MCF 10A (cell line): ENCODE measurements at places on chromosomes 7 and 10. TPM values are rescaled to one million over a fixed set of nuclear protein-coding genes. Genes with fewer than 3 reads are reported as not detected.

The FOXI2 gene
- not detected in 2 replicates for total RNA-seq

The MRLN gene
- total RNA-seq, result not detected in 2 replicates

The PTPN20 gene
- total RNA-seq, result 0.22 and 0.26 TPM in 2 replicates

The MUC12 gene
- not detected in 2 replicates for total RNA-seq

The MYPN gene
- 0.22 and 0.37 TPM in 2 replicates for total RNA-seq

The SLC29A4 gene
- total RNA-seq, result 0.56 and 0.96 TPM in 2 replicates

The RAB11FIP2 gene
- total RNA-seq, result 23.9 and 27.1 TPM in 2 replicates

The OR2A5 gene
- not detected in 2 replicates for total RNA-seq

The PLCE1 gene
- 0.22 and 0.23 TPM in 2 replicates for total RNA-seq

The ST8SIA6 gene
- 0.19 and 0.52 TPM in 2 replicates for total RNA-seq

The SPOCK2 gene
- 1.2 and 1.3 TPM in 2 replicates for total RNA-seq

The ZNF487 gene
- 2.2 and 2.6 TPM in 2 replicates for total RNA-seq

DNA sequence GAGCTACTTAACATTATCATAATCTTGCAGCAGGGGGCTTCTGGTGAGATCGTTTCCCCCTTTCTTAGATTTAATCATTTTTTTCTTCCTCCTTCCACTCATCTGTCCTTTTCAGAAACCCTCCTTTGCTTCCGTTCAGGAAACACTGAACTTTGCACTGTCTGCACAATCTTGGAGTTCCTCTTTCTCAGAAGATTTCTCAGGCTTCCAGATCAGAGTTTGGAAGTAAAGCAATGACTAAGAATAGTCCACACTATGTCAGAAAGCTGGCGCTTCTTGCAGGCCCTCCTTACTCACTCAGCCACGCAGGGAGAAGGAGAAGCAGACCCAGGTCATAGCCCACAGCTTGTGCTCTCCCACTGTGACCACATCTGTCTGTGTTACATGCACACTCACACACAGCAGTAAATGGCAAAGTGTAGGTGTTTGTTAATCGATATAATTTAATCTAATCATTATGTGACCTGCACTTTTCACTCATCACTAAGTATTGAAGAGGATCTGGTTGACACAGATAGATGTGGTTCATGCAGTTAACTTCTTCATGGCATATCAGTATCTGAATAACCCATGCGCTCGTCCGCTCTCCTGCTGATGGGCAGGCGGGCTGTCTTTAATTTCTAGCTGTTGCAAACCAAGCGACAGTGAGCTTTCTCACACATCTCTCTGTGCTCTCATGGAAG is 30.2 kb downstream of the ALOX5 start:
- no peak for DNase-seq

DNA sequence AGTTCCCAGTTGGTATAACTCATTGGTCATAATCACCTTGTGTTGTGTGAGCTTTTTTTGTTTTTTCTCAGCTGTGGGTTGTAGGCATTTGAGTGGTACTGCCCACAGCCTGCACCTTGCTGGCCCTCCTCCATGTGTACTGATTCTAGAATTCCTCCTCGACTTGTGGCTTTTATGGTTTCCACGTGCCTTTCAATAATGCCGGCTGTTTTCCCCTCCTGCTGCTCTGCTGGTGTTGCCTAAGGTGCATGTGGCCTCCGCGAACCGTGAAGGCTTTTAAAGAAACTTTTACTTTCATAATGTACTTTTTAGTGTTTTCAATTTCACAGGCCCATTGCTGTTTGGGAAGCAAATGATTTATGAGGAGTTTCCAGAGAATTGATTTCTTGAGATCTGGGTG is 518.0 kb downstream of the REEP3 start:
- DNase-seq, result no peak

GRCh38 chr10:42519761-42520460 is 118.5 kb downstream of the ZNF33B start:
- no peak for DNase-seq

DNA sequence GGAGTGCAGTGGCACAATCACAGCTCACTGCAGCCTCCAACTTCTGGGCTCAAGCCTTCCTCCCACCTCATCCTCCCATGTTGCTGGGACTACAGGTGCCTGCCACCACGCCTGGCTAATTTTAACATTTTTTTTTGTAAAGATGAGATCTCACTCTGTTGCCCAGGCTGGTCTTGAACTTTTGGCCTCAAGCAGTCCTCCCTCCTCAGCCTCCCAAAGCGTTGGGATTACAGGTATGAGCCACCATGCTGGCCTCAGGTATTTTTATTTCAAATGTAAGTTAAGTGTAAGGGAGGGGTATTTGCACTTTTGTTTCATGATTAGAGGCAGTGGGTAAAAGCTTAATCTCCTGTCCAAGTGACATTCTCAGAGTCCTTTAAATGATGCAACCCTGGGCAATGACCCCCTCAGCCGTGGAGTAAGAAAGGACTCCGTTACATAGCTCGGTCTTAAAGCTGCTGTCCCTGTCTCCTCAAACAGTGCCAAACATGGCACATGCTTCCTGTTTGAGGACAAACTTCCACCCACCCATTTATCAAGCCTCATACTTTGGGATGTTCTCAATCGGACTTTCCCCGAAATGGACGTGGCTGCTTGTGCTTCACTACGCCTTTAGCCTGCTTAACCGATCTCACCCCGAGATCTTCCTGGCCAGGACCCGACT is 296.1 kb downstream of the BAMBI start:
- DNase-seq, result no peak

- DNase-seq, result no peak
Observed at GRCh38 chr7:66054063-66054462, 21.6 kb upstream of the ASL start.

DNA sequence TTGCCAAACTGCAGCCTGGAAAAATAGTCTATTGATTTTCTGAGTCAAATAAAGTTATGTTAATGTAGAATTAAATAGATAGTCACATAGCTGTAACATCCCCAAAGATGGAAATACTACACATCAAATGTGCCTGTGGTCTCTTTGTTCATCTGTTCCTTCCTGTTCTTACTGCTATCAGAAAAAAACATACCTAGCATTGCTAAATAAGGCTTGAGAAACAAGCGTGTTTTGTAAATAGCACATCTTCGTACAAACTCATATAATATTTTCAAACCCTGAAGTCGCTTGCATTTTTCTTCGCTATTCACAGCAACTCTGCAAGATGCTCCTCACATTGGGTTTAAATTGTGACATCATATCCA is 116.1 kb downstream of the KLF6 start:
- no peak for DNase-seq

- DNase-seq, result no peak
Observed at GRCh38 chr7:39084349-39084748, 106.6 kb downstream of the POU6F2 start.

GRCh38 chr10:11446864-11447263 is 164.6 kb downstream of the USP6NL start:
- no peak for DNase-seq

DNA sequence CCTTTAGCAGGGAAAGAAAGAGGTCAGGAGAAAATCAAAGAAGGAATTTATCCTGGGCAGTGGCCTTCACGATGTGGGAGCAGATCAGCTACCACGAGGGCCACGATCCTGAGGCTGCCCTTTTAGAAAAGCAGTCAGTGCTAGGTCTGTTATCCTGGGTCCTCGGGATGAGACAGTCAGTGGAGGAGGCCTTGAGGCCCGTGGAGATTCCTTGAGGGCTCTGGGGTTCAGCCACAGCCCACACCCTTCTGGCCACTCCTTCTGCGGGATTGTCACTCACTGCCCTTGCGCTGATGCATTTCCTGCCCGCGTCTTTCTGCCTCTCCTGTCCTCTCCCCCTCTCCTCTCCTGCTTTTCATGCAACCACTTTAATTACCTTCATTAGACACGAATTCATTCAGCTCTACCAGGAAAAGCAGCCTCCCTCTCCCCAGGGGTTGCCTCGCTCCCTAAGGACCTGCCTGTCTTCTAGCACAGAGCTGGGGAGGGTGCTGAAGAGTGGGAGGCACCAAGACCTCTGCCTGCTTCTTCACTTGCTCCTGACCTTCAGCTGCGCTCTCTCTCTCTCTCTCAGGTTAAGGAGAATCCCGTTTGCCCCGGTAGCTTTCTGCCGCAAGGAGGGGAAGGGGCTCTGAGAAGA is 42.6 kb upstream of the LRRC4 start:
- DNase-seq, result no peak

DNA sequence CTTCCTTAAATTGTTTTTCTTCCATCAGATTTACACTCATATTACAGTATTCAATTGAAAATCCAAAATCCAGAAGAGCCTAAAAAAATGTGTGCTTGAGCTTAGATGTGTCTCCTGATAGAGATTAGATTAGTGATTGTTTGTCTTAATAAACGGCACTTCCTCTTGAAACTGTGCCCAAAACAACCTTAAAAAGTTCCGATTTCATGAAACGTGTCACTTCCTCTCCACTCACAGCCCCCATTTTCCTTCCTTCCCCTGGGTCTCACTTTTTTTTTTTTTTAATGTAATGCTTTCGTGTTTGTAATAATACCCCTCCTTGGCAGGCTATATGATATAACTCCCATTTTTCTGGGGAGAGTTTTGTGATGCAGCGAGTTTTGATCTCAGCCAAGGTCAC is 114.8 kb upstream of the ADO start:
- DNase-seq, result no peak

GRCh38 chr7:85074016-85074415 is 112.8 kb downstream of the SEMA3D start:
- DNase-seq, result no peak

GRCh38 chr10:10293481-10293951 is 724.2 kb upstream of the CELF2 start:
- no peak for DNase-seq

- DNase-seq, result no peak
Observed at GRCh38 chr10:48813291-48813690, 126.3 kb downstream of the LRRC18 start.

GRCh38 chr10:112304267-112304859 is 21.2 kb downstream of the TECTB start:
- DNase-seq, result peak; percentile 54

- peak; percentile 32 for DNase-seq
Observed at GRCh38 chr10:32054094-32054493, 2.1 kb downstream of the KIF5B start.

DNA sequence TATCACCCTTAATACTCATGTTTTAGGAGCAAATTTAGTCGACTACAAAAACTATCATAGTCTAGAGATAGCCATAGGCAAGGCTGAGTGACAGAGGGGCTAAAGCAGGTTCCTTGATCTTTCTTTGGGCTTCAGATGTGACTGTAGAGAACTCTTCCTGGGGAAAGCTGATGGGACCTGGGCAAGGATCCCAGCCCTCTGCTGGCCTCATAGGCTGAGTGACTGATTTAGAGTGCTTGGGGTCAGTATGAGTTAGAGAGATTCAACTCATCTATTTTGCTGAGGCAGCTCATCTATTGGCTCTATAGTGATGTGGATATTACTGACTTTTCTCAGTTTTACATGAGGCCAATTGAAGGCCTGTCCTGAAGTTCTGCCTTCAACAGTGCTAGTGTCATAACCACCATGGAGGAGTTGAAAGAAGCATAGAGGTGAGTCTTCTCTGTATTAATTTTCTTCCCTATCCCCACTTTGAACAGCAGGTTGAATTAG is 81.6 kb downstream of the SAMD9 start:
- no peak for DNase-seq

GRCh38 chr7:88523645-88524044 is 217.0 kb upstream of the STEAP4 start:
- no peak for DNase-seq

DNA sequence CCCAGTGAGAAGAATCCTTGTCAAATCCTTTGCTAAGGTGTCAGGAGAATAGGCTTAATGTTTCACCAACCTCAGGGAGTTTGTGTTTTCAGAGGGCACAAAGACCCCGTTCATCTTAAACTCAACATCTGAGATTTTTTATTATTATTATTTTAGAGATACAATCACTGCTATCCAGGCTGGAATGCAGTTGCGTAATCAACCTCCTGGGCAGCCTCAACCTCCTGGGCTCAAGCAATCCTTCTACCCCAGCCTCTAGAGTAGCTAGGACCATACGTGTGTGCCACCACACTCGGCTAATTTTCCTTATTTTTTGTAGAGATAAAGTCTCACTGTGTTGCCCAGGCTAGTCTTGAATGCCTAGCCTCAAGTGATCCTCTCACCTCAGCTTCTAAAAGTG is 599.2 kb downstream of the KCNMA1 start:
- peak; percentile 9 for DNase-seq

DNA sequence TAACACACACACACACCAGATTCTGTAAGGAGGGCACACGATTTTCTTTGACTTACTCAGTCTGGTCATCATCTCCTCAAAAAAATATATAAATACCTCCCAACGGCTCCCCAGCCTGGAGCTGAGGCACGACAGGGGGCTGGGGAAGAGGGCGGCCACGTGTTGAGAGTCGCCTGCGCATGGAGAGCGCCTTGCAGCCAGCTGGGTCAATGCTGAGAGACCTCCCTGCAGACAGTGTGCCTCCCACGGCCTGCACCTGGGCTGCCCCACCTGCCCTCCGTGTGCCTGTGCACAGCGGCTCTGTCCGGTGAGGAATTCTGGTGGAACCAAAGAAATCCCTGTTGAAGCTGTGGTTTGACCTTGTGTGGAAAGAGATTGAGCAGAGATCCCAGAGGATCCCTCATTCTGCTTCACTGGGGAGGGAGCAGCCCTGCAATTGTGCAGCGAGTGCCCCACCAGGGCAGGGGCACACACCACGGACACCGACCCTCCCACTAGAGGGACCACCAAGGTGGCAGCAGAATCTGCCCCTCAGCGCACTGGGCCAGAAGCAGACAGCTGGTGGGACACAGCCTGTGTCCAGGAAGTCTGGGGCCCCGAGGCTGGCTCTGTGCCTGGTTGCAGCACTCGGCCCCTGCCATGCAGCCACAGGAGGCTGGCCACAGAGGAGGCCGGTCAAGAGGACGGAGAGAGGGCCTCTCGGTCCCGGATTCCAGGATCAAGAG is 150.5 kb upstream of the PPP2R2D start:
- no peak for DNase-seq

DNA sequence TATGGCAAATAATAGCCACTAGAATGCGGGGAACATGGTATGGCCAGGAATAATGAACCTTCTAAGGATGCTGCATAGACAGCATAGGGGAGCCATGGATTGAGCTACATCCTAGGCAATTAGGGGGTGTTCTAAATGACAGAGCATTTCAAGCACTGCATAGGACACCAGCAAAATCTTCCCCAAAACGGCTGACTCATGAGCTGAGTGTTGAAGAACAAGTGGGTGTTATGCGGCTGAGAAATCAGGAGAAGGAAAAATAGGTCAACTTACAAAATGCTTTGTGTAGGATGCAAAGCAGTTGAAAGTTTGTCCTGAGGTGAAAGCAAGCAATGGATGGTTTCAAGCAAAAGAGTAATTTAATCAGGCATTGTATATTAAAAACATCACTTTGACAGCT is 1023.5 kb upstream of the C7orf33 start:
- DNase-seq, result no peak

GRCh38 chr10:97186911-97187310 is 1.2 kb upstream of the SLIT1 start:
- DNase-seq, result no peak
